ENCODE measurements at places on chromosomes 7 and 10.

DNA sequence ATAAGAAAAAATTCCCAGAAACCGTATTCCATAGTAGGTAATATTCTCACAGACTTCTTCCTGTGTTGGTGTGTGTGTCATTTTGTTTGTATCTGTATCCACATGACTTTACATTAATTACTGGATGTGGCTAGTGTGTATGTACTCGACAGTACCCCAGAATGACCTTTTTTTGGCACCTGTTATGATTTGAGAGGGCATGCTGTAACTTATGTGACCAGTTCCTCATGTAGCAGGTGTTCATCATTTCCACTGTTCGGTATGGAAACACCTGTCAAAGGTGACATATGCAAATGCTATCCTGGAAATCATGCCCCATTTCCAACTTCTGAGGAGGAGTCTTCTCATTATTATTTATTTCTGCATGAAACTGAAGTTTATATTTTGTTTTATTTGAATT, 89.3 kb downstream of the ZMYND11 start:
- no peak for DNase-seq

GRCh38 chr10:100327007-100327717, 2.9 kb downstream of the PKD2L1 start:
- DNase-seq = no peak

DNA sequence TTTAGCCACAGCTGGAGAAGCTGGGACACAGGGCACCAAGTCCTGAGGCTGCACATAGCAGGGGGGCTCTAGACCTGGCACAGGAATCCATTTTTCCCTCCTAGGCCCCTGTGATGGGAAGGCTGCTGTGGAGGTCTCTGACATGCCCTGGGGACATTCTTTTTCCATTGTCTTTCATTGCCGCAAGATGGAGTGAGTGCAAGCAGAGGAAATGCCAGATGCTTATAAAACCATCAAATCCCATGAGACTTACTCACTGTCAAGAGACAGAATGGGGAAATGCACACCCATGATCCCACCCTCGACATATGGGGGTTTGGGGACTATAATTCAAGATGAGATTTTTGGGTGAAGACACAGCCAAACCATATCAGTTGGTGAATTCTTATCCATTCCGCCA, 94.7 kb upstream of the FERD3L start:
- DNase-seq = no peak

DNA sequence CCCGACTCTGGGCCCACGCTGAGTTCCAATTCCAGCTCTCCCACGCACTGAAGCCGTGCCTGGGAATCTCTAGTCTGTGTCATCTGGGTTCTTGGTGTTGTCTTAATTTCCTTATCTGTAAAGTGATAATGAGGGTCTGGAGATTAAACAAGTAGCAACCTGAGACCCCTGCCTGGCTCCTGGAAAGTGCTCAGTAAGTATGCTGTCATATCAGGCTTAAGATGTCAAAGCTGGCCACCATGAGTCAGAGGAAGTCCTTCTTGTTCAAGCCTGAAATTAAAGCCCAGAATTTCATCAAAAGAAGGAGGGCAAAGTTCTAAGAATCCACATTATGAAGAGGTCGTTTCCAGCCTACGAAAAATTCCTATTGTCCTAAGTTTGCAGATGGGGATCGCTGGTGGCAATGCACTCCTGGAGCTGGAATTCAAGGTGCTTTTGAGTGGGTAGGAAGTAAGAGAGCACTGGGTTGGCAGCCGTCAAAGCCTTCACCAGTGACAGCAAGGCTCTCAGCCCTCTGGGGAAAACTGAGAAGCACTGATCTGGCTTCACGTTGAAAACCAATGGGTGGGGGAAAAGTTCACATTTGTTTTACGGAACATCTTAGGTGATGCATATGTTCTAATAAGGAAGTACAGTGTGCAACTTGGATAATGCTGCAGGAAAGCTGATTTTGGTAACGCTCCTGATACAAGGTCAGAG, 50.3 kb upstream of the NCAPG2 start:
- peak; percentile 73 for DNase-seq

DNA sequence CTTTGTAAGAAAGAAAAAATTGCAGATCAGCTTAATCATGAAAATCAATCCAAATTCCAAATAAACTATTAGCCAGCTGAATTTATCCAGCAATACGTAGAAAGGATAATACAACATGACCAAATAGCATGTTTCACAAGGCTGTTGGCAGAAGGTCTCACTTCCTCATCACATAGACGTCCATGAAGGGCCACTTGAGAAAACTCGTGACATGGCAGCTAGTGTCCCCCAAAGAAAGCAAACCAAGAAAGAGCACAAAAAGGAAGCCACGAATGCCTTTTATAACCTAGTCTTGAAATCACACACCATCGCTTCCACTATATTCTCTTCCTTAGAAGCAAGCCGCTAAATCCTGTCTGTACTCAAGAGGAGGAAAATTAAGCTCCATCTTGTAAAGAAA, 105.6 kb upstream of the NRBF2 start:
- no peak for DNase-seq

- no peak for DNase-seq
Observed at GRCh38 chr10:42973870-42974692, 102.8 kb upstream of the RET start.

Measured in bronchial epithelial cell (primary cell).